ENCODE measurements at places on chromosomes 6 and 20.

DNA sequence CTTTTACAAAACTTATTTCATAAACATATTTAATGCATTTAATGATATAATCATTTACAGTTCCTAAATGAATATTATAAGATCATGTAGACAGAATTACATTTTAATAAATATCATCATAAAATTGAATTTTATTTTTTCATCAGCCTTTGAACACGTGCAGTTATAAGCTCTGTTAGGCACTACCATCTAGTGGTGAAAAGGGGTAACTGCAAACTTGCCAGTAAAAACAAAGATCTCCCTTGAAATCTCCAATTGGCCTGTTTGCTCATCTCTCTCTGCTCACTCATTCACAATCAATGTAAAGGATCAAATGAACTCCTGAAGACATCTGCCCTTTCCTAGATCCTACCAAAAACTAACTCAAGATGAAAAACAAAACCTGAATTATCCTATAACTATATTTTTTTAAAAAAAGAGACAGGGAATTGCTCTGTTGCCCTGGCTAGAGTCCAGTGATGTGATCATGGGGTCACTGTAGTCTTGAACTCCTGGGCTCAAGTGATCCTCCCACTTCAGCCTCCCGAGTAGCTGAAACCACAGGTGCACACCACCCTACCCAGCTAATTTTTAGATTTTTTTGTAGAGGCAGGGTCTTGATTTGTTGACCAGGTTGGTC lies 31.7 kb downstream of the SAMHD1 start:
- peak; percentile 62 for DNase-seq

GRCh38 chr20:19966840-19967239 lies 50.3 kb upstream of the NAA20 start:
- DNase-seq = no peak

- no peak for DNase-seq
These were observed 216.2 kb upstream of the PRDM1 start for GRCh38 chr6:105869835-105870440.

- no peak for DNase-seq
These were observed 659.0 kb downstream of the UTRN start for GRCh38 chr6:144944106-144944505.

GRCh38 chr20:17966432-17967310 lies 1.9 kb downstream of the SNX5 start:
- DNase-seq = peak; percentile 59

GRCh38 chr6:123380257-123380656 lies 256.5 kb downstream of the TRDN start:
- DNase-seq = no peak

DNA sequence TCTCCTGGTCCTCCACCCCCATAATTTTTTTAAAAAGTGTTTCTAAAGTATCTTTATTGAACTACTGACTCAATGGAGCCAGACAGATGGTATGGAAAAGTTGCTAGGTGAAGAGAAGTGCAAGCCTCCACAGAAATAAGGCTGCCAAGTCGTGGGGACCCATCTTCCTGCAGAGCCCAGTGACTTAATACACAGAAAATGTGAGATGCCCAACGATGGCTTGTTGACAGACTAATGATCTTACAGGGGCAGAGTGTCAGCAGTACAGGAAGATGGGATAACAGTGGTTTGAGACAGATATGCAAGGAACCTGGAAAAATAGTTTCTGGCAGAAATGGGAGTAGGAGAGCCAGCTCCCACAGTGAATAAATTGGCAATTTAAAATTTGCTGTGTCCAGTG lies 43.3 kb downstream of the FYN start:
- DNase-seq = no peak

DNA sequence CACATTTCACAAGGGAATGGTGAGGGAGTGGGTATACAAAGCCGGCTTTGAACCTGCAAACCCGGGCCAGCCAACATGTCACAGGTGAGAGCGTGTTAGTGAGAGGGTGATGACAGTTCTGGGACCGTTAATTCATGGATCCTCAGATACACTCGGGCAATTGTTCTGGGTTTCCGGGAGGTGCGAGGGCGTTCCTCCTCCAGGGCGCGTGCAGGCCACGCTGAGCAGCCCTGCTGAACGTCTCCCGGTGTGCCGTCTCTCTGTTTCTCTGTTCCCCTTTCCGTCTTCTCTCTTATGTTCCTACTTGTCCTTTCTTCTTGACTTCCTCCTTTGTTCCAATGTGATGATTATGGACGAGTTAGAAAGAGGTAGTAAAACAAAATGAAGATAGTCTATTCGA lies 130.0 kb upstream of the GMDS start:
- no peak for DNase-seq

DNA sequence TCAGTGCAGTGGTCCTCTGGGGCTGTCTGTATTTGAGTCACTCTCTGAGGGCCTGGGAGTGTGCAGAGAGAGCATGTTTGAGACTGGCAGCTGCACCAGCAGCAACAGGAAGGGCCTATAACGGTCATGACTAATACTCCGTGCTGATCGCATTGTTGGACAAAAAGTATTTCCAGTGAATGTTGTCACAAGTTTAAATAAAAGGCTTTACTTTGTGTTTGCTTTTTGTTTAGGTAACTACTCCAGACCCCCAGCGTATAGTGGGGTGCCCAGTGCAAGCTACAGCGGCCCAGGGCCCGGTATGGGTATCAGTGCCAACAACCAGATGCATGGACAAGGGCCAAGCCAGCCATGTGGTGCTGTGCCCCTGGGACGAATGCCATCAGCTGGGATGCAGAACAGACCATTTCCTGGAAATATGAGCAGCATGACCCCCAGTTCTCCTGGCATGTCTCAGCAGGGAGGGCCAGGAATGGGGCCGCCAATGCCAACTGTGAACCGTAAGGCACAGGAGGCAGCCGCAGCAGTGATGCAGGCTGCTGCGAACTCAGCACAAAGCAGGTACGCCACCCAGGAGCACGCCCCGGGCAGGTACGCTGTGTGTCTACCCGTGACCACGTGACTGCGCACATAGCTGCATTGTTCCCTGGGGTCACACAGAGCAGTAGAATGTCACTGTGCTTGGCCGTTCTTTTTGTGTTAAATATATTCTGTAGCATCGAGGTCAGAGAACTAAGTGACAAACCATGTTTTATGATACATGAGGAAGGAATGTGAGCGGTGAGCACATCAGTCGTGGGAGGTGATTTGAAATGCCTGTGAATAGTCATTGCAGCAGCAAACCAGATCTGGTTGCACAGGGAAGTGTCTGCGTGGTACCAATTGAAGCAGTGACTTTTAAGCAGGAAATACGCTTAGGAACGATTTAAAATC lies 174.7 kb downstream of the TMEM242 start:
- peak; percentile 95 for DNase-seq

- DNase-seq = peak; percentile 45
These were observed 659 bp downstream of the TAF4 start for GRCh38 chr20:62064770-62065673.

- DNase-seq = no peak
These were observed 287.0 kb upstream of the RSPO3 start for GRCh38 chr6:126831461-126831860.

DNA sequence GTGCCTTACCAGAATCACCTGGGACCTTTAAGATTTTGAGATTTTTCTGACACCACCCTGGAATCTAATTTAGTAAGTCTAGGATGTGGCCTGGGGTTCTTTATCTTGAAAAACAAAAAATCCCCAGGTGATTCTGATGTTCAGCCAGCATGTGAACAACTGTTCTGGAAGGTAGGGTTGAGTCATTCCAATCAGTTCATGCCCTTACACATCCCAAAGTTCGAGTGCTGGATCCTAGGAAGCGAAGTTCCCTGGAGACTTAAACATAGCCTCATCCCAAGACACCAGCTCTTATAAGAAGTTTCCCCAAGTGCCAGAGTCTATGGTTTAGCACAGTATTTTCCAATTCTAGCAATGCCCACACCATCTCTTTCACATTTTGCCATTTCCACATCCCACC lies 6.3 kb upstream of the TSHZ2 start:
- no peak for DNase-seq

GRCh38 chr6:48177786-48178185 lies 66.8 kb upstream of the PTCHD4 start:
- no peak for DNase-seq

DNA sequence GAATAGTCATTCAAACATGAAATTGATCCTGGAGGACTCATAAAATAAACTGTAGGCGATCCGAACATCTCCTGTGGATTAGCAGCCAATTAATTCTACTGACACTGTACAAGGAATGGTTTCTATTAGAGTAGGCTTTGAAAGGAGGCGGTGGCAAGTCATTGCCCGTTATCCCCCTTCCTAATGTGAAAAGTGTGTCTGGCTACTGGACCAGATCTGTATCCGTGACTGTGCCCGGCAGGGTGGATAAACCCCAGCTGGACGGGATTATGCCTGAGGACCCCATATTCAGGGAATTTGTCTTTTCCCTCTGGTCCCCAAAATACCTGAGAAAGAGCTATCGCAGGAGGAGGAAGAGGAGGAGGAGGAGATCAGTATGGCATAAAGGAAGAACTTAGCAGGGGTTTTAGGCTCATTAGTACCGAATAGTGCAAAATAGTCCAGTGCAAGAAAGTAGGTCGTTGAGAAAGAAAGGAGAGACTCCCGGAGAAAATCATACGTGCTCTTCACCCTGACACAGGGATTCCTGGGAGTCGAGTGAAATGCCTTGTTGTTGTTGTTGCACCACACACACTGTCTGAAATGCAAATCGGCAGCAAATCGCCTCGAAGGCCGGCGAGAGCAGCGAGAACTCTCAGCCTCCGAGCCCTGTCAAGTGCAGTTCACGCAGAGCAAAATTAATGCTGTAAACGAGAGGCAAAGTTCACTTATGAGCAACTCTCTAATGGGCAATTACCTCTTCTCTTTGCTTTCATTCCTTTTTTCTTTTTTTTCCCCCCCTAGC lies 178.9 kb upstream of the ARID1B start:
- no peak for DNase-seq

GRCh38 chr6:46014511-46015118 lies 1.0 kb downstream of the CLIC5 start:
- DNase-seq = no peak

DNA sequence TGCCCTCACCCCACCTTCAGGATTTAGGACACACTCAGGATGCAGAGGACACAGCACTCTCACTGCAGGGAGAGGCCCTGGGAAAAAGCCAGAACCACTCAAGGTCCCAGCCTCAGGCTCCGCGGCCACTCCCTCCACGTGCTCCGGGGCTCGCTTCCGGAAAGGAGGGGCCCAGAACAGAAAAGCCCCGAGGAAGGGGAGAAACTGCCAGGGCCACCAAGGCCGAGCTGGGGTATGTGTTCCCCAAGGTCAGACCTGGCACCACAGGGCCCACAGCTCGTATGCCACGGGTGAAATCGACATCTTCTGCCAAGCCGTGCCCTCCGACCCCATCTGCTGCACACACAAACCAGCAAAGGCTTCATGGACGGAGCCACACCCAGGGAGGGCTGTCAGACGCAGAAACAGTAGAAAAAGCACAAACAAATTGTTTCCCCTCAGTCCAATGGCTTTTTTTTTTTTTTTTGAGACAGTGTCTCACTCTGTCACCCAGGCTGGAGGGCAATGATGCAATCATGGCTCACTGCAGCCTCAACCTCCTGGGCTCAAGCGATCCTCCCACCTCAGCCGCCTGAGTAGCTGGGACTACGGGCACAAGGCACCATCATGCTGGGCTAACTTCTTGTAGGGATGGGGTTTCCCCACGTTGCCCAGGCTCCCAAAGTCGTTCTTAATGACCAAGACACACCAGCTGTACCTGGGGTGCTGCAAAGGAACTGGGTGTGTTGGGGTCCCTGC lies 33.4 kb downstream of the SLC2A4RG start:
- peak; percentile 69 for DNase-seq

GRCh38 chr6:1611322-1611571 lies 1.5 kb downstream of the FOXC1 start:
- DNase-seq = peak; percentile 79

Measured in hepatic stellate cell (primary cell).